Fibroblast of villous mesenchyme (primary cell): ENCODE measurements at places on chromosomes 3 and 15.

- DNase-seq: no peak
Measured at GRCh38 chr3:107966276-107966675, 124.6 kb downstream of the CD47 start.

DNA sequence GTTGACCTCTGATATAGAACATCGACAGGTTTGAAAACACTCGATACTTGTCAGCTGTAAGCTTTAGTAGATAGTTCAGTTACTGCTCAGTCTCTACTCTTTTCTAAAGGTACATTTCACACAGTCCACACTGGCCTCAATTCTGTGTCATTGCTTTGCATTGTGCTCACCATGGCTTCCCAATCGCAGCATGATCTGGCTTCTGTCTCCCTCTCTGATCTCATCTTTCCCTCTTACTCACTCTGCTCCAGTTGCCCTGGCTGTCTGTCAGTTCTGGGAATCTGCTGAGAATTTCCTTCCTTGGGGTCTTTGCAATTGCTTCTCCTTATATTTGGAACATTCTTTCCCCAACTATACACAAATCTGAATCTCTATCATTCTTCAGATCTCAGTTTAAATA lies 80.6 kb downstream of the GTF2E1 start:
- no peak for DNase-seq

- DNase-seq: no peak
Measured at GRCh38 chr15:87736401-87736800, 520.1 kb downstream of the NTRK3 start.

GRCh38 chr15:77817434-77817833 lies 184.7 kb upstream of the LINGO1 start:
- no peak for DNase-seq

- no peak for DNase-seq
Measured at GRCh38 chr3:108296239-108296638, at the start of gene HHLA2. HHLA2 (plus strand) TSS chr3:108296548; CDS start chr3:108351814, 55,266 bp downstream.

- no peak for DNase-seq
Measured at GRCh38 chr3:19457449-19457848, 309.1 kb downstream of the KCNH8 start.

DNA sequence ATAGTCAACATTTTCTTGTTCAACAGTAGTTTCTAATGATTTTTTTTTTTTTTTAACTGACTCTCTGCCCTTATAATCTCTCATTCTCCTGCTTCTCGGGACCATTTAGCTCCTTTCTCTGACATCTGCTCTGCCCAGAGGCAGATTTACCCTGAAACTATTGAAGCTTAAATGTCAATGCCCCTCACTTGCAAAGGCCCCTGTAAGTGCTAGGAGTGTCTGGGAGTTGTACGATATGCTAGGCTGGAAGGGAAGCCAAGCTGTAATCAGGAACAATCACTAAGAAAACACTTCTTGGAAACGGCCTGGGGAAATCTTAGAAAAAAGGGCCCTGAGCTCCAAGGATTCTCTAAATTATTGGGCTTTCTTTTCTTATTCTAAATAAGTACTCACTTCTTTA lies 5.8 kb upstream of the PLOD2 start:
- DNase-seq: no peak

GRCh38 chr15:88912500-88912921 lies 668 bp downstream of the MFGE8 start:
- peak; percentile 68 for DNase-seq

GRCh38 chr3:2247831-2248230 lies 149.2 kb downstream of the CNTN4 start:
- DNase-seq: no peak

DNA sequence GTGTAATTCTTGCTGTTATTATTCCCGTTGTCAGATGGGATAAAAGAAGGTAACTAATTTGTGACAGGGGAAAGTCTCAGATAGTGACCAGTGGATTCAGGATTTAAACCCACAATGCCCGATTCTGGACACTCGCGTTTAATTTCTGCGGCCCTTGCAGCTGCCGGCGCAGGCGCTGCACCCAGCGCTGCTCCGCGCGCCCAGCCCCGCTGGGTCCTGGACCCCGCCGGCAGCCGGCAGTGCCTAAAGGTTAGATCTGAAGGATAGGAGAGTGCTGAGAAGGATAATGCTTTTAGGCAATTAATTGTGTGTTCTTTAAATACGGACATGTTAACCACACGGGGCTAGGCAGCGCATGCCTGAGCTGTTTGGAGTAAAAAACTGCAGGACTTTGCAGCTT lies 3.6 kb upstream of the MKRN3 start:
- no peak for DNase-seq

DNA sequence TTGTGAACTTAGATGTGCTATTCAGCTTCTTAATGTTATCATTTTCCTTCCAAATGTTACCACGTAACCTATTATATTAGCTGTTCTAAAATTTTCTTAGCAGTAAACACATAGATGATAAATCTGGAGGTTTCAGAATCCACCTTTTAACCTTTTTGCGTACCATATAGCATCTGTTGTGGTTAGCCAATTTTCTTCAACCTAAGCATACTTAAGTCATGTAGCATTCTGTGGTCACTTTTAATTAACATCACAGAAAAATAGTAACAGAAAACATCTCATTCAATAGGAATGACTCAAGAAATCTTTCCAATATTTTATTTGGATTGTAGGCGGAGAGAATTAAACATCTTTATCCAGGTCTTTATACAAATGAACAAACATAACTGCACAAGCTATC lies 1465.3 kb upstream of the GBE1 start:
- no peak for DNase-seq

DNA sequence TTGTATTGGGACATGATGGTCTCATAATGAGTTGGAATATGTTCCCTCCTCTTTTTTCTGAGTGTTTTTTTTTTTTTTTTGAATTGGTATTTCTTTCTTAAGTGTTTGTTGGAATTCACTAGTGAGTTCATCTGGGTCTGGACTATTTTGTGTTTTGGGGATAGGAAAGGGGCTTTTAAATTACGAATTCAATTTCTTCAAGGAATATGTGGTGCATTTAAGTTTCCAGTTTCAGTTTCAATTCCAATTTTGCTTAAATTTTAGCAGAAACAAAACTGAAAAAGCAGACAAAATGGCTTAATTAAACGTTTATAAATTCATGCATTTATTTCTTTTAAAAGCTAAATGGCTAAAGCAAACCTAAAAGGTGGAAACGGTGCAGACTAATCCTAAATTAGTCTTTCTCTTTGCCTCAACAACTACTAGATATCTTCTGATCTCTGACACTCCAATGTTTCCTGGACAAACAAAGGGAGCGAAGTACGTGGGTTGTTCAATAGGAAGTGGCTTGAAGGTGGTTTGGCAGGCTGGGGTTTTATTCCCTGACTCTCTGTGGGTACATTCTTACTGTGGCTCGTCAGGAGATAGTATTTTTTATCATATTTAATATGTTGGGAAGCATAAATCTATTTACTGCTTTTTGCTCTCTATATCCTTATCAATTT lies 50.0 kb upstream of the CORO2B start:
- no peak for DNase-seq

- DNase-seq: no peak
Measured at GRCh38 chr3:14761121-14761672, 57.6 kb upstream of the FGD5 start.

DNA sequence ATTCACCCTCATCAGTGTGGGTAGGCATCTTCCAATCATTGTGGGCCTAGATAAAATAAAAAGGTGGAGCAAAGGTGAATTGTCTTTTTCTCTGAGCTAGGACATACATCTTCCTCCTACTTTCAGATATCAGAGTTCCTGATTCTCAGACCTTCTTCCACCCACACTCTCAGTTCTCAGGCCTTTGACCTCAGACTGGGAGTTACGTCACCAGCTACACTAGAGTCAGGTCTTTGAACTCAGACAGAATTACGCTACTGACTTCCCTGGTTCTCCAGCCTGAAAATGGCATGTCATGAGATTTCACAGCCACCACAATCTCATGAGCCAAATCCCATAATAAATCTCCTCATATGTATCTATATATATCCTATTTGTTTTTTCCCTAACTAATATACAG lies 39.0 kb downstream of the STRIT1 start:
- DNase-seq: no peak

DNA sequence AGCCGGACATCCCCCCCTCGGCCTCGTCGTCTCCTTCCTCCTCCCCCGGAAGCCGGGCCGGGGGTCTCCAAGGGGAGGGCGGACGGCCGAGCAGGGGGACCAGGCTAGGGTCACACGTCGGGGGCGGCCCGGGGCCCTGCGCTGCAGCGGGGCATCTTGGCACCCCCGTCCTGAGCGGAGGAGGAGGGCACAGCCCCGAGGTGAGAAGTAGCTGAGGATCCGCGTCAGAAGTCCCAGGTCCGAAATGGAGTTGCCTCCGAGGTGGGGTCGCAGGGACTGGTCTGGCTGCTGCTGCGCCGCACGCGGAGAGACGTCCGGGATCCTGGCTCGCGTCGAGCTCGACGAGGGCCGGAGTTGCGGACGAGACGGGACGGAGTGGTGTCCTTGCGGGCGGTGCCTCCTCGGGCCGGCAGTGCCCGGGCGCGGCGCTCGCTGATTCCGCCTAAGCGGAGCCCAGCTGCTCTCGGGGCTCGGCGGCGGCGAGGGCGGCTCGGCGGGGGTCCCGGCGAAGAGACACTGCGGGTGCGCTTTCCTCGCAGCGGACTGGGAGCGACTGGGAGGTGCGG lies at the start of gene ADCY5:
Gene ADCY5, minus strand, starts transcription at position 555 of the 566 bp plus-strand sequence. Its CDS starts 545 bp downstream, at position 10.
- DNase-seq: peak; percentile 5

GRCh38 chr3:136503056-136503455 lies 249.1 kb downstream of the STAG1 start:
- no peak for DNase-seq

DNA sequence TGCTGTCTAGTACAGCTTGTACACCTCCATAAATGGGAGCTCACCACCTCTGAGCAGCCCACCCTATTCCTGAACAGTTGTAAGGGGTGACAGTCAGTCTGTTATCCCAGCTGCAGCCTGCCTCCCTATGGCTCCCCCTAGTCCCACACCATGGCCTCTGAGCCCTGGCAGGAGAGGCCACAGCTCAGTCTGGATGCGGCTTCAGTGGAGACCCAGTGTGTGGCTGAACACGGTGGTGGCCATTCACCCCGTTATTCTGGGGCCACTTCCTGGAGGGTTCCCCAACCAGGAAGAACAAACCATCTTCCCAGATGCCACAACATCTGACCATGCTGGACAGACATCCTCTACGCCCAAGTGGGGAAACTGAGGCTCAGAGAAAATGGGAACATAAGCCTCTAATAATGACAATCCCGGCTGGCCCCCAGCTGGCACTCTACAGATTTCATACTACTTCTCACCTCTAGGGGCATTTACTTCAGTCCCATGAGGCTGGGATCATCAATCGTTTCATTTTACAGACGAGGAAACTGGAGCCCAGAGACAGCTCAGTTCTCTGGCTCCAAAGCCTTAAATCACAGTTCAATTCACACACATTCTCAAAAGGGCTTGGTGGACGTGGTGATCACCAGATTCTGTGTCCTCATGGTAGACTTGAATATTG lies 9.2 kb upstream of the GRIP2 start:
- DNase-seq: peak; percentile 9

DNA sequence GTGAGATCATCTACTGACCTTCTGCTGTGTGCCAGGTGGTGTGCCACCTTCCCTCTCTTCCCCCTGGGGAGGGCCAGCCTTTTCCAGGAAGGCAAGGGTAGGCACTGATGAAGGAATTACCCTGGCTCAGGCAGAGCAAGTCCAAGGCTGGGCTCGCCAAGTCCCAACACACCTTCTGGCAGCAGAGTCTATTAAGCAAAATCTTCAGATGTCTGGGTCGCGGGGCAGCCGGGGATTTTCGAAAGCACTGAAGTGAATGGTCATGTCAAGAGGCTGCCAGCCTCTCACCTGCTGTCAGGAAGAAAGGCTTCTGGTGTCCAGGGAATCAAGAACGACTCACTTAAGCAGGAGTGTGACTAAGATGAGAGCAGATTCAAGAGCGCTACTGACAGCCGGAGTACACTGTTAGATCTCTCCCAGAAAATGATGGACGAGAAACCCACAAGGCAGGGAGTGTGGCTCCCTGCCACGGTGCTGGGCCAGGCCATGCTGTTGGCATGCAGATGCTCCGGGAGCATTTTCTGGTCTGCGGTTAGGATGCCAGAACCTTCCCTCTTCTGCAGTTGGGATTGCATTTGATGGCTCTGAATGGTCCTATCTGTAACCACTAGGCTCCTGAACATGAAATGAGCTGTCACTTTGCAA lies 479.8 kb downstream of the SHQ1 start:
- no peak for DNase-seq

DNA sequence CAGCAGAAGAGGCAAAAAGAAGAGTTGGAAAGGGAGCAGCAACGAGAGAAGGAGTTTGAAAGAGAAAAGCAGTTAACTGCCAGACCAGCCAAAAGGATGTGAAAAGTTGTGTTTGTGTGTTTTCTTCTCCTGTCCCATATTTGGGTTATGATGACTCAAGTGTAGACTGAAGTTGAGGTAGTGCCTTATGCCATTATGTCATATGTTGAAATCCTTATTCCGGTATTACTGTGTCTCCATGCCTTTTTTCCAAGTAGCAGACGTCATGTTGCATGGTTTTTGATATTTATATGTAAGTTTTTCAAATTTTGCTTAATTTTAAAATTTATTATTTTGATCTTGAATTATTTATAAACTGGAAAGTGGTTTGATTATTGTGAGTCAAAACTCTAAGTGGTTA lies 19.2 kb downstream of the BLOC1S6 start:
- no peak for DNase-seq

DNA sequence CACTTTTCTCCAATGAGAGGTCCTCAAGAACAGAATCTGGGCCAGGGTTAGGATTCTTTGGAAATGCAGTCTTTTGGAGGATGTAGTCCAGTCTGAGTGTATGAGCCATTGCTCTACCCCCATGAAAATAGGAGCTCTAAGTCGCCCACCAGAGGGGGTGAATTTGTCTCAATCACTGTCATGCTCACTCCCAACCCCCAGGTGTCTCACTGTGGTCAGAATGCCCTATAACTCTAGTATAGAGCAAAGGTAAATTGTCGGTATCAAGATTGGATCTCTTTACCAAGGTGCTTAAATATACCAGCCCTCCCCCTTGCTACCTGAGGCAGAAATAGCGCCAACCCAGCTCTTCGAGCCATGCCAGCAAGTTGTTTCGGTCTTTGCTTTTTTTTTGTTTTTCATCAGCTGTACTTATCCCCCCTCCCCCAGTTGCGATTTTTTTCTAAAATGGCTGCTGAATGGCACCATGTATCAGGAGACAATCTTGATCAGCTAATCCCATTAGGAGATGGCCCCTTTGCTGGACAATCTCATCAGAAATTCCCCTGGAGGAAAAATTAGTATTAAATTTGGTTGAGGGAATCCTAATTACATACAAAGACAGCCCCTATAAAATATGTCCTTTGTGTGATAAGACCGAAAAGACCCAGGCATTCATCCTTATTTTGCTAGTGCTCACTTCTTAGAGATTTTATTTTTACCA lies 130.7 kb downstream of the EBLN2 start:
- DNase-seq: no peak

- DNase-seq: peak; percentile 69
Measured at GRCh38 chr3:8996681-8997121, 33.4 kb upstream of the RAD18 start.
